ENCODE measurements at places on chromosomes 16 and 17.

DNA sequence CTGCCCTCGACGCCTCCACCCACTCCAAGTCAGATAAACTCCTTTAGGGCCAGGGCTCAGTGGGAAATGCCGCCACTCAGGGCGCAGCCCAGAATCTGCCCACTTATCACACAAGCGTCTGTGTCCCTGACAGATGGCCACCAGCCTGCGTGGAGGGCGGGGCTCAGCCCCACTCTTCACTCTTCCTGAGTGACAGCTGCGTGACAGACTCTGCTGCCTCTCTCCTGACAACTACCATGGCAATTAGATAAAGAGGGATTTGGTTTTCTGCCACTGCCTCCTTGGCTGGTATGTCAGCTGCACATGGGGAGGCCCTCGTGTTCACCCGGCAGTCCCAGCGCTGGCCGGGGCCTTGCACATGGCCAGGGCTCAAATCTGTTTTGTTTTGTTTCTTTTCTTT lies 96.2 kb downstream of the RTN4RL1 start:
- no peak for DNase-seq

DNA sequence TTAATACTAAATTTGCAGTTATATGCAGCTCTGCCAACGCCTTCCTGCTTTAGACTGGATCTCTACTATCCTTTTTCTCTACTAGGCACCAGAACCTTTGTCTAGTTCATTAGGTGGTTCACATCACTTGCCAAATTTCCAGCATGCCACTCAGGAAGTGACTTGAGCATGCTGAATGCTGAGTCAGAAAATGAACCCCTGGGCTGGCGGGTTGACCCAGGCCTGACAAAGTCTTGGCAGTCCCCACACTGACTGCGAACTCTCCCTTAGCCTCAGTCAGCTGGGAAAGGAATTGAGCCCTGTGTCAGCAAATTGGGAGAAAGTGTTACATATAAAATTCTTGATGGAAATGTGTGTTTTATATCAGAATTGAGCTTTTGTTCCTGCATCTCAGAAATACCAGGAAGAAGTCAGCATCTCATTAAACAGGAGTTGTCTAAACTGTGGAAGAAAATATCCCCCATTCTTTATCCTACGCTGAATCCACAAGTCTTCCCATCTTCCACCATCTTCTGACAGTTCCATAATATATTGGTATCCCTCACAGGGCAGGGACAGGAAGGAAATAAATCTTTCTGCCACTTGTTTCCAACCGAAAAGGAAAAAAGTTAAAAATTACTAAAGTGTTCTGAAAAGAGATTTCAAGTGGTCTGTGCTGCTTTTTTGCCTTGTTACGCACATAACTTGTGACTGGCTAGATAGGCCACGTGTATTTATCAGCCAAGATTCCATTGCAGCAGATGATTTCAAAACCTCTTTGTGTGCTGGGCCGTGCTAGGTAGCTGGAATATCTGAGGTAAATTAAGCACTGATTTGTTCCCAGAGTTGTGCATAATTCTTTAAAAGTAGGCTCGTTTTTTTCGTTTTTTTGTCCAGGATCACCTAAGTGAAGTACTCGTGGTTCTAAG lies 16.7 kb upstream of the SLC12A3 start:
- no peak for DNase-seq

GRCh38 chr16:27822996-27823395 lies 240.5 kb downstream of the GSG1L start:
- no peak for DNase-seq

- no peak for DNase-seq
Measured at GRCh38 chr16:89413811-89414585, 76.4 kb downstream of the ANKRD11 start.

GRCh38 chr17:77287432-77288068 lies 146.8 kb downstream of the SEC14L1 start:
- no peak for DNase-seq

DNA sequence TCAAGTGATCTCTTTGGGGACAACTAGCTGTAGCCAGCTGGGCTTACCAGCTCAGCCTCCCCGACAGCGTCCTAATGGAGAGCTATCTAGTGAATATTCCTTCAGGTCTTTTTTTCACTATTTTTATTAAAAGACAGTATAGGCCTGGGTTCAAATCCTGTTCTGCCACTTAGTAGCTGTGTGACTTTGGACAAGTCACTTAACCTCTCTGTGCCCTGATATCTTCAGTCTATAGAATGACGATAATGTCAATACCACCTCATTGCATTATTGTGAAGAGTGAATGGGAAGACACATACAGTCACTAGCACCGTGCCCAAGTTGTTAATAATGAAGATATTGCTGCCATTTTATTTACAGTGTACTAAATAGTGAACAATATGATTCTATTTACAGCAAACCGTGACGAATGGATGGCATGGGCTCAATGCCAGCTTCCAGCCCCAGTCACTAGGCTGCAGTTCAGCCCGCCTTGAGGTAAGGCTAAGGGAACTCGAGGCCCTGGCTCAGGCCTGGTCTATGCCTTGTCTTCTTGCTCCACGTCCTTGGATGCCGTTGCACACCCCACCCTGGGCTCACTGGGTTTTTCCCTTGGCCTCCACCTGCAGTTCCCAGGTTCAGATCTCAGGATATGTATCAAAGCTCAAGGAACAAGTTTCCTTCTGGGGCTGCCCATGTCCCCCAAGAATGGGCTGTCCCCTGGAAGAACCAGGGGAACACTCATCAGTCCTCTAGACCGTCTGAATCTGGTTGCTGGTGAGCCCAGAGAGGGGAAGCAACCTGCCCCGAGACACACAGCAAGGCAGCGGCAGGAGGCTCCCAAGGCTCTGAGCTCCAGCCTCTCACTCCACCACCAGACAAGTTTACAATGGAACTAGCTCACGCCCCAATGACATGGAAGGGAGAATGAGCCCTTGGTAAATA lies 95.4 kb upstream of the TNRC6C start:
- no peak for DNase-seq

GRCh38 chr16:60230666-60231065 lies 1496.5 kb upstream of the GOT2 start:
- no peak for DNase-seq

- DNase-seq, result no peak
Measured at GRCh38 chr16:69417520-69418199, 6.8 kb upstream of the CYB5B start.

DNA sequence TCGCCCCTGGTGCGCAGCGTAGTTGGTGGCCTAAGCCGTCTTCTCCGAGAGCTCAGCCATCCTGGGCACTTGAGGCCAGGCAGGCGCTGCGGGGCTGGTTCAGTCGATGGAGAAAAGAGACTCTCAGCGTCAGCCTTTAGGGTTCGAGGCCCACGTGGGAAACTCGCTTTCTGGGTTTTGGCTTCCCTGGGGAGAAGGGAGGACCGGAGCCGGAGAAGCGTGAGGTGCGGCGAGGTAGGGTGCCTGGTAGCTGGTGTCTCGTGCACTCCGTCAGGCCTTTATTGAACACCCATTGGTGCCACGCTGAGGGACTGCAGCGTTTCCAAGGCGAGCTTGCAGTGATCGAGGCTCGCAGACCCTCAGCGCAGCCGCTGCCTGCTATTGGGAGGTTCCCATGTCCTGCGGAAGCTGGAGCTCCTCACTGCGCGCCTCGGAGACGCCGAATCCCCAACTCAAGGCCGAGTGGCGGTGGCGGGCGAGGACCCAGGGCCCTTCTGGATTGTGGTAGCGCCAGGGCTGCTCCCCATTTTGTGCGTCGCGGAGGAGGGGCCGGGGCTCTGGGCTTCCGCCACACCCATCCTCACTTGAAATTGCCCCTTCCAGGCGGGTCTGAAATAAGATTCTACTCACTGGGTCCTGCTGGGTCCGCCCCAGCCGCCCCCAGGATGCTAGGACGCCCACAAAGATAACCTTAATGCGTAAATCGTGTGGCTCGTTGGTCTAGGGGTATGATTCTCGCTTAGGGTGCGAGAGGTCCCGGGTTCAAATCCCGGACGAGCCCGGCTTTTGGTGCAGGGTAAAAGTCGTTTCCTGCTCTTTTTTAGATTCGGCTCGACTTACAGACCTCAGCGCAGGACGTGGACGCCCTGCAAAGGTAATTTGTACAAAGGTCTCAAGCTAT lies 1.2 kb downstream of the OR1F1 start:
- no peak for DNase-seq

DNA sequence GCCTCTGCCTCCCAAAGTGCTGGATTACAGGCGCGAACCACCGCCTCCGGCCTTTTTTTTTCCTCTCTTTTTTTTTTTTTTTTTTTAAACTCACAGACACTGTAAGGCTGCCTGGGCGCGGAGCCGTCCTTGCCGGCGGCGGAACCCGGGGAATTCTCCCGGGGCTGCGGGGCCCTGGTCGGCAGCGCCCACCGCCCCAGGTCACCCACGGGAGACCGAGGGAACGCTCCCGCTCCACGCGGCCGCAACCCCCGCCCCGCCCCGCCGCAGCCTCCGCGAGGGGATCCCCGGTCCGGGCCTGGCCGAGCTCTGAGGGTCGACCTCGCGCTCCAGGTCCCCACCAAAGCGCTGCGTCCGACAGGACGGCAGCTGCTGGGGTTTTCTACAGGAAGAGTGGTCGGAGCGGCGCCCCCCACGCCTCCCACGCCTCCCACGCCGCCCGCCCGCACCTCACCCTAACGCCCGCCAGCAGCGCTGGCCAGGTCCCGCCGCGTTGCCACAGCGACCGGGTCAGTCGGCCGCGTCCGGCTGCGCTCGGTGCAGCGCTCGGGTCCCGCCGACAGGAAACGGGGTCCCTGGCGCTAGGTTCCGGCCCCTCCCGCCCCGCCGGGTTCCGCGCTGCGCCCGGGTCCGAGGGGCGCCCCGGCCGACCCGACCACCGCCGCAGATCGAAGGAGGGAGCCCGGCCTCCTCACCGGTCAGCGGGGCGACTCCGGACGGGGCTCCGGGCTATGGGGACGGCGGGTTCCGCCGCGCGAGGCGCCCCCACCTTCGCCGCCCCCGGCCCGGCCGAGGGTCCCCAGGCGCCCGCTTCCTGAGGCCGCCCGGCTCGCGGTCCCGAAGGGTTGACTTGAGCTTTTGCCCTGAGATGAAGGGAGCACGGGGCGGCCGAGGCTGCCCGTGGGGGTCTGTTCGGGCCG lies at the start of gene CCDC57:
TSS of gene CCDC57 (minus strand) at position 512 of the 920 bp plus-strand sequence. CDS start 10,898 bp downstream, outside the sequence.
- no peak for DNase-seq

DNA sequence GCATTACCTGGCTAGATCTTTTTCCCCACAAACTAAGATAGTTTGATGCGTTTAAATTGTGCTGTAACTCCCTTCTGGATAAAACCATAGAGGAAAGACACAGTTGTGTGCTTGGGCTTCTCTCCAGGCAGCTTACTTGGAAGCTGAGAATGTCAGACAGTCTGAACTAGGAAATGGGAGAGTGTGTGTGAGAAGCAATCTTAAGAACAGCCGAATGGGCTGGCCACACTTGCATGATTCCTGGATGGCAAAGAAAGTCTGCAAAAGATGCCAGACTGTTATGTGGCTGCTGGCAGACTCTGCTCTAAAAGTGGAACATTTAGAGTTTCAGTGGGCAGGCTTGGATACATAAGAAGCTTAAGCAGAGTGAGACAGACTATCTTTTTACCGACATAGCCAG lies 384.3 kb upstream of the PSMD7 start:
- DNase-seq, result no peak

DNA sequence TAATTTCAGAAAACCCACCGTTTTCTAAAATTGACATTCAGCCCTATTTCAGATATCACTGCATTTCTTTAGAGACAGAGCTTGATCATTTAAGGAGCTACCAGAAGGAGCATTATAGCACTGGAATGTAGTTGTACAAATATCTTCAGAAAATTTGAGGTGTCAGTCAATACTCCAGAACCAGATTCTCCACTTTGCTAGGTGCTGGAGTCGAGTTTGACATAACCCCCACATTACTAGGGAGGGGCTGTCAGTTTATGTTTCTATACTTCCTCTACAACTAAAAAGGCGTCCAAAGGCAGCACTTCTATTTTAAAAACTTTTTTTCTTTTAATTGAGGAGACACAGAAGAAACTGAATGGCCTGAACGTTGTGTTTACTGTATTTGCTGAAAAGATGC lies 892 bp upstream of the KIAA0513 start:
- no peak for DNase-seq

GRCh38 chr16:79069121-79069520 lies 531.4 kb downstream of the MAF start:
- no peak for DNase-seq

- no peak for DNase-seq
Measured at GRCh38 chr16:67509016-67509415, 19.6 kb upstream of the RIPOR1 start.

- DNase-seq, result no peak
Measured at GRCh38 chr17:65529040-65529633, 32.3 kb downstream of the AXIN2 start.

GRCh38 chr16:89217388-89218191 lies at the start of gene ZNF778:
Gene ZNF778 (plus strand): TSS chr16:89217703. CDS start chr16:89221128, 3,425 bp downstream.
- DNase-seq, result peak; percentile 50

DNA sequence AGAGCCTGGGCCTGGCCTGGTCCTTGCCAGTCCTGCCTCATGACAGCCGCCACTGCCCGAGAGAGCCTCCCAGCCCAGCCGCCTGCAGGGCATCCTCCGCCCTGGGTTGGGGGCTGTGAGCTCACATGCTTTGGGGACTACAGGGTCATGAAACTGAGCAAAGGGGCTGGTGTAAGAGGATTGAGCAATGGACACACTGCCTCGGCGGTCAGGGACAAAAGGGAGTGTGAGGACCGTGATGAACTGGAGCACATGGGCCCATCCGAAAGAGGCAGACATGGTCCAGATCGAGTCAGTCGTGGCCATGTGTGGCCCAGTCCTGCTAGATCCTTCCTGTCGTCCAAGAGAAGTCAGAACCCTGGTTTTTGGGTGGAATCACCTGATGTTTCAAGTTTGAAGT lies 52.3 kb downstream of the GSG1L start:
- no peak for DNase-seq

DNA sequence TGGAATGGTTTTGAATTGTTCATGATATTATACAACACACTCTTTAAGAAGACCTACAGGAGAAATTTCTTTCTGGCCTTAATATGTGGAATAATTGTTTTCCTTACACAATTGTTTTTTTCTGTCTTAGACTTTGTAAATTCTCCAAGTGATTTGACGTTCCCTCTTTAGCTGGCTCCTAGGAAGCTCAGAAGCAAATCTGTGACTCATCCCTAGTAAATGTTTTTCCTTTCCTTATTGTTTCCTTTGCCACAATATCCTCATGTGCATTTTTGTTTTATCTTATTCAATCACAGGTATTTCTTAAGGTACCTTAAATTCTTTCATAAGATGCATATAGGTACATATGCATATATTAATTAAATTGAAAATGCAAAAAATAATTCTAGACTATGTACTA lies 13.5 kb downstream of the KIAA0753 start:
- no peak for DNase-seq

DNA sequence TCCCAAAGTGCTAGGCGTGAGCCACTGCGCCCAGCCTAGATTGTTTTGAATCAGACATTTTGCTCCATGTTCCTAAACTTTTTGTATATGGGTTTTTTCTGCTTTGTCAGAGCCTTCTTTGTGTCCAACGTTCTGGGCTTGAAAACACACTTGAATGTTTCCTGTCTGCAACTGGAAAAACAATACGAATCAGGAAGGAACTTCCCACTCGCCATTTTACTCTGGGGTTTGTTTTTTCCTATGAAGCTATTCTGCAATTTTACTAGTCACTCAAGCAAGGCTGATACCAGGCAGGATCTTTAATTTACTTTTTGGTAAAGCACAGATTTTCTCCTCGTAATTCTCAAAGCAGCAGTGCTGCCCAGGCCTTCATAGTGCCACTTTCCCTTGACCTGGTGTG lies 31.6 kb downstream of the ARHGAP17 start:
- no peak for DNase-seq

Measured in stimulated activated CD4-positive, alpha-beta T cell treated with anti-CD3 and anti-CD28 coated beads, TNF-alpha, amount 100 ng/mL, for 1 hour (primary cell).